ENCODE measurements at places on chromosomes 13 and 19. TPM values are rescaled to one million over a fixed set of nuclear protein-coding genes. Genes with fewer than 3 reads are reported as not detected.

Gene LILRB4
- total RNA-seq, result not detected

Gene MISP3
- total RNA-seq, result 0.43 TPM

Gene ZNF556
- 0.43 TPM for total RNA-seq

Gene TECR
- 40.9 TPM for total RNA-seq

Gene AMER2
- total RNA-seq, result not detected

Gene PNMA8B
- total RNA-seq, result 0.14 TPM

Measured in placental pericyte (primary cell).